ENCODE measurements at places on chromosomes 6 and 20.

DNA sequence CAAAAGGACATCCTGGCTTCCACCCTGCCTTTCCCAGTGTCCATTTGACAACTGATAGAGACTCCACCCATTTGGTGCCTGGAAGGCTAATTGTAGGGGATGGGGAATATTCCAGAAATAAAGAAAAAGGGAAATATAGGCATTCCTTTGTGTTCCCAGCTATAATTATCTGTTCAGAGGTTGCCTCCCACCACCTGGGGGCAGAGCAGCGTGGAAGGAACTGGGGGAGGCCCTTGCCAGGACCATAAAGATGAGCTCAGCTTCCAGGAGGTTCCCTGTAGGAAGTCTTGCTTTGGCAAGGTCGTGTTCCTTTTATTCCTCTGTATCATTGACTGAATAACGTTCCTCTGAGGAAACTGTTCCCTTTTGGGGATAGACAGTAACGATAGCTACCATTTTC, 214.7 kb downstream of the TFAP2C start:
- no peak for DNase-seq

DNA sequence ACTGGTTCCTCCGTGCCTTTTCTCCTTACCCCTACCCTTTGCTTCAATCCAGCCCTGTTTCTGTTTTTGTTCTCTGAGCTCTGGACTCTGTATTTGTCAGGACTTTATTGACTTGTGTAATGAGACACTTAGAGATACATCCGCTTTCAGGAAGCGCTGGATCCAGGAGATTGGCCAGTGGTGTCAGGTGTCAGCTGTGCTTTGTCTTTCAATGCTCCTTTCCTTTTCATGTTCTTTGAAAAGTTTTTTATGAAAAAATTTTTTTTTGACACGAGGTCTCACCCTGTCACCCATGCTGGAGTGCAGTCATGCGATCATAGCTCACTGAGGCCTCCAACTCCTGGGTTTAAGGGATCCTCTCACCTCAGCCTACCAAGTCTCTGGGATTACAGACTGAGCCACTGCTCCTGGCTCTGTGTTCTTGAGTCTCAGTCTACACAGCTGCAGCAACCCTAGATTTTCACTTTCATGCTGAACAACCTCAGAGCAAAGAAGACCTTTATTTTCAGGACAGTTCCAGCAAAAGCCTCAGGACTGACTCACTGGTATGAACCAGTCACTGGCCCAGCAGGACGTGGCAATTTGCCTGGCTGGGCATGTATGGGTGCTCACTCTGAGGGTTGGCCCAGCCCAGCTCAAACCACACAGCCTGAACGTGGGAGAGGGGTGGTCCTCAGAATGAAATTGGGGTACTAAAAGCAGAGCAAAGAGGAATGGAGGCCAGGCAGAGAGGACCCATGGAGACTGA, 108.5 kb downstream of the DHX35 start:
- no peak for DNase-seq

DNA sequence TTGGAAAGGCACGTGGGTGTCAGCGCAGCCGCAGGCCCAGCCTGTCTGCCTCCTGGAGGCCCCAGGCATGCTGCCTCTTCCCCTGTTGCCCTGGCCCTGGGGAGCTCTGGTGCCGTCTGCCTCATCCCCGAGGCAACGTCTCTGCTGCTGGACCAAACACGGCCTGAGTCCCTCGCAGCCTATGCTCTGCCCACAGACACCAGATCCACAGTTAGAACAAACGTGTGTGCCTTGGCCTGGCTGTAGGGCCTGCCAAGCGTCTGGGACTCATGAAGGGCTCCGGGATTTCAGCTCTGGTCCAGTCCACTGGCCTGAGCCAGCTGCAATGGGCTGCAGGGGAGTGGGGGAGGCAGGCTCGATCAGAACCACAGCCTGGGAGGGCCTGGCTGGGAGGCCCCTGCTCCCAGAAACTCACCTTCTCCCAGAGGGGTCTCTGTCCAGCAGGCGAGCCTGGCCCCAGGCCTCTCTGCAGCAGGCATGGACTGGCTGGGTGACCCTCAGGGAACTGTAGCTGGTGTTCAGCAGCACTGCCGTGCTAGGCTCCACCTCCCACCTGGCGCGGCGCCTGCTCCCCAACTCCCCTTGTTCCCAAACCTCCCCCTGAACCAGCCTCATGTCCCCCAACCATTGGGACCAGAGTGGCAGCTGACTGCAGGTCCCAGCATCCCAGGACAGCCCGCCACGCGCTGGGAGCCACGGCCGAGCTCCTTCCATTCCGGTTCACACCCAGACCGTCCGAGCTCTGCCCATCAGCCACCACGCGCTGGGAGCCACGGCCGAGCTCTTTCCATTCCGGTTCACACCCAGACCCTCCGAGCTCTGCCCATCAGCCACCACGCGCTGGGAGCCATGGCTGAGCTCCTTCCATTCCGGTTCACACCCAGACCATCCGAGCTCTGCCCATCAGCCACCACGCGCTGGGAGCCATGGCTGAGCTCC, 197.0 kb downstream of the DLL1 start:
- DNase-seq: no peak

- no peak for DNase-seq
Observed at GRCh38 chr6:27760464-27760863, 151.7 kb downstream of the OR2B2 start.

GRCh38 chr6:132725471-132725870, 11.6 kb upstream of the VNN1 start:
- DNase-seq: no peak

GRCh38 chr20:54691327-54691726, 215.9 kb downstream of the DOK5 start:
- DNase-seq: no peak

DNA sequence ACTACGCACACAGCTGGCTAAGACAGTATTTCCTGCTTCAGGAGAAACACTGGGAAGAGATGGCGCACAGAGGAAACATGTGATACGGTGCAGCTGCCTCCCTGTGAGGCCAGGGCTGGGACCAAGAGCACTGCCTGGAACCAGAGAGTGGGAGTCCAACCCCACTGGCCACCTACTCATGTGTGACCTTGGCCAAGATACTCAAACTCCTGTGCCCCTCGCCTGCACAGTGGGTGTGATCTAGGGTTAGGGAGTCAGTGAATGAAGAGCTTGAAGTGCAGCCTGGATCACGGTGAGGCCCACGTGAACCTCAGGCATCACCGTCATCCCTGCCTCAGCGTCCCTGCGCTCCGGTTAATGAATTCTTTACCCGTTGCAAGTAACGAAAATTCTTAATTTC, 41.7 kb upstream of the MPC1 start:
- no peak for DNase-seq

- no peak for DNase-seq
Observed at GRCh38 chr6:80605165-80605989, 498.9 kb downstream of the BCKDHB start.
